Amygdala (tissue), 56 donors: ENCODE measurements at places on chromosomes 1 and 21.

- DNase-seq = no peak
Observed at GRCh38 chr1:168513656-168514404, 30.0 kb downstream of the XCL2 start.

GRCh38 chr1:156667968-156668709 lies 9.1 kb downstream of the NES start:
- DNase-seq = no peak

DNA sequence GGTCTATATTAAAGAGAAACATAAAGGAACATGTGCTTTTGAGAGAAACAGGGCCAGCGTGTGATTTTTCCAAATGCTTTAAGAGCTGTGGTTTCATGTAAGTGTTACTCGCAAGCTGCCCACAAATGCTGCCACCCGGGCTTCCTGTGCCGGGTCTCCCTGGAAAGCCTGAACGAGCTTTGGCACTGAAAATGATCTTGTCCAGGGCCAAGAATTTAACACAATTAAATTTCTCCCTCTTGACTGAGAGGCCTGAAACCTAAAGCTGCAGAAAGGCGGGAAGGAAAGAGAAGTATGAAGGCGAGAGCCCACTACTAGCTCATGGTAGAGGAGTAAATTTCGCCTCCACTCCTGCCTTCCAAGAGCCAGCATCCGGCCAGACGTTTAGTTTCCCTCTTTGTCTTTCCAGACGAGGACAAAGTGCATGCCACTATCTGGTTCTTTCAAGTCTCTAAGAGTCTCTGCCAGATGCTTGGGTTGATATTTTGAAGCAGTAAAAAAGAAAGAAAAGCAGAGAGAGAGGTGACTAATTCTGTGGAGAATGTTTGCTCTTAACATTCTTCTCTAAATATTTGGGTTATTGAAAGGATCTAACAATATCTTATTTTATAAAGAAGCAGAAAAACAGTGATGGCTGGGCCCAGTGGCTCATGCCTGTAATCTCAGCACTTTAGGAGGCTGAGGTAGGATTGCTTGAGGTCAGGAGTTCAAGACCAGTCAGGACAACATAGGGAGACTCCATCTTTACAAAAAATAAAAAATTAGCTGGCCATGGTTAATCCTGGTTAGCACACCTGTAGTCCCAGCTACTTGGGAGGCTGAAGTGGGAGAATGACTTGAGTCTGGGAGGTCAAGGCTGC lies 100.0 kb upstream of the HNRNPU start:
- DNase-seq = no peak

- DNase-seq = no peak
Observed at GRCh38 chr1:101435831-101436511, 199.2 kb downstream of the S1PR1 start.

DNA sequence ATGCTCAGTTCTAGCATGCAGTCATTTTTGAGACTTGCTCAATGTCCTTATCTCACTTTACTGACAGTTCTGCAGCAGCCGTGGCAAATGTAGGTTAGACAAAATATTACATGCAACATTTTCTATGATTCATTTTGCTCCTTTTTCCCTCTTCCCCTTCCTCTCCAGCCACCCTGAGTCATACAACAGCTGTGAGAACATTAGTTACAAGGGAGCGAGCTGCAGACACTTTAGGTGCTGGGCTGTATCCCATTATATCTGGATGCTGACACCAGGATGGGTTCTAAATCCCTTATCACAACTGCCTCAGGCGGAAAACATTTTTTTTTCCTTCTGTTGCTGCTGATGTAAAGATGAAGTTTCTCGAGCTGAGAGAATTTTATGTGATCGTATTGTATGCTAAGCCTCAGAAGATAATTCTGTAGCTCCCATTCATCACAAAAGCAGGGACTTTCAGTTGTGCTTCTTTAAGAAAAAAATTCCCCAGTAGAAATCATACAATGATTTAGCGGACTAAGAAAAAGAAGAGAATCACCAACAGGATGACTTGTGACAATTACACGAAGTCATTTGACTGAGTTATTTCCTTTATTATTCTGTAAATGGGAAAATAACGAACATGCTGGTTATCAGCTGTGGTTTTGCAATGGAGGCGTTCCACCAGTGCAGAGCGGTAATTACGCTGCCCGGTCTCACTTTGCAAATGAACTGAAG lies 345.0 kb downstream of the DISC1 start:
- DNase-seq = no peak

GRCh38 chr1:230848235-230848634 lies 20.1 kb downstream of the C1orf198 start:
- DNase-seq = no peak

DNA sequence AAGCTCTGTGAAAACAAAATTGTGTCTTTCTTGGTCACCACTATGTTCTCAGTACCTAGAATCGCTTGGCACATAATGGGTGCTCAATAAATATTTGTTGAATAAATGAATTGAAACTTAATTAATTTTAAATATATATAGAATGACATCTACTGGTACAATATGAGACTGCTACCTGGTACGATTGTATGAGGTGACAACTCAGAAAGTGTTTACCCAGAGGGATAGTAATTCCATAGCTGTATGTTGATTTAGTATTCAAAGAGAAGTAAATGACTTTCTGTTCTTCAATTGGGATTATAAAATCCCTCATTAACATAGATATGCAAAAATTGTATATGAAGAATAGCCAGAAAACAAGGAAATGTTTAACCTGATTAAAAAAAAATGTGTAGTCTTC lies 128.7 kb downstream of the RPS6KC1 start:
- no peak for DNase-seq

- DNase-seq = peak; percentile 3
Observed at GRCh38 chr1:23916209-23917131, 3.3 kb upstream of the CNR2 start.

DNA sequence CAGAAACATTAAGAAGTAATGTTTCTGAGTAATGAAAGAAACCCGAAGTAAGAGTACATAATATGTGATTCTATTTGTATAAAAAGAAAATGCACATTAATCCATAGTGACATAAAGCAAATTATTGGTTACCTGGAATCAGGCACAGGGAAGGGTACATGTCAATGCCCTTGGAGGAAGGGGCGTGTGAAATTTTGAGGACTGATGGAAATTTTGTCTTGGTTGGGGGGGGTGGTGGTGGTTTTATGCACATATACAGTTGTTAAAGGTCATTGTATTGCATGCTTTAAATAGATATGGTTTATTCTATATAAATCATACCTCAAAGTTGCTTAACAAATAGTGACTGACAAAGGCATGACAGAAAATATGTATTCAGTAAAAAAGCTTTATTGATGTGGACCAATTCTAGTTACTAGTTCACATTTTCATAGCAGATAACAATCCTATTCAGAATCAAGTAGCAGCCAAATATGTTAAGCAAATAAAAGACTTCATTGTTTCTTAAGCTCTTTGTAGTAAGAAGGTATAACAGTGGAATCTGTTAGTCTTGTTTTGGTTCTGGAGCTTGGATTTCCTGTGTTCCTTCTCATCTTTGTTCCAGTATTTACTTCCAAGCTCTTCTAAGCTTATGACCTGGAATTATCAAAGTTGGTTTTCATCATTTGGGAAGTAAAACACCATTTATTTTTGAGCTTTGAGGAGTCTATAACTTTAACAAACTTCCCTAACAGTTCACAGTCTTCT lies 15.1 kb downstream of the BACH1 start:
- no peak for DNase-seq

GRCh38 chr1:25501235-25502058 lies 42.0 kb upstream of the LDLRAP1 start:
- DNase-seq = no peak

DNA sequence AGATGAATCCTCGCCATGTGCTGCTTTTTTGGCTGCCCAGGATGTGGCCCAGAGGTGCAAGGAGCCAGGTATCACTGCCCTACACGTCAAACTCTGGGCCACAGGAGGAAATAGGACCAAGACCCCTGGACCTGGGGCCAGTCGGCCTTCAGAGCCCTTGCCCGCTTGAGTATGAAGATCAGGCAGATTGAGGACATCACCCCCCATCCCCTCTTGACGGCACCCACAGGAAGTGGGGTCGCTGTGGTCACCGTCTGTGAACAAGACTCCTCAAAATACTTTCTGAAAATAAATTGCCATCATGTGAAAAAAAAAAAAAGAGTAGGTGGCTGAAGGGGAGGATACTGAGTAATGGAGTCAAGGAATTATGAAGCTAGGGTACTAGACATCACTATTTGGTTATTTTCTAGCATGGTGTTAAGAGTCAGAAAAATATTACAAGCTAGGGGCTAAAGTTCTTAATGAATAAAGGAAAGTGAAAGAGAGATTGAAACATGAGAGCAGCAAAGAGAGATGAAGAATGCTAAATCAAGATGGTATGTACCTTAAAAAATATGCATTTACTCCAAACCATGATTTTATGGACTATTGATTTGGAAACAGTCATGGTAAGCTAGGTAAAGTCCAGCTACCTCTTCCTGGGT lies 84.9 kb downstream of the CLEC20A start:
- DNase-seq = no peak

GRCh38 chr21:25457411-25457810 lies 149.9 kb downstream of the MRPL39 start:
- DNase-seq = no peak

DNA sequence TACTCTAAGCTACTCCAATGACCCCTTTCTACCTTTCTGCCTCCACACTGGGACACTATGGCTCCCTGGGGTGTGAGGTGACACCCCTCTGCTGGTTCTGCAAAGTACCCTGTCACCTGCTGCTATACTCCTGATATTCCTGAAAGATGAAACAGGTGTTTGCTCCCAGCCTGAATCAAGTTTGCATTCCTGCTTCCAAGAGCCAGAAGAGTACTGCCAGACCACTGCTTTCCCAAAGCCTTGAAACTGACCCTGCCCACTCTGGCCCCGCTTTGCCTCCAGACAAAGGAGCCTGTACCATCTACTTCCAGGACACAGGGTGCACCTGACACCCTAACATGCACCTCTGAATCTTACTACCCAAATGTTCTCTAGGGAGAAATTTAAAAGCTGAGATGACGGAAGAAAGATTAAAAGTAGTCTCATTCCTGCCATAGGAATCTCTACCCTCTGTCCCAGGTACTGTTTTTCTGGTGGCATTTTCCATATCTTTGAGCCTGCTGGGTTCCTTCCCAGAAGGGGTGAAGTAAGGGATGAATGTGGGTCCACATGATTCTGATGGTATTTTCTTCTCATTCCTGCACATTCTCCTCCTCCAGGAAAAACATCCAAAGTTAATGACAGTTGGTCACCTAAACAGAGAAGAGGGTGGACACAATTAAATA lies 70.3 kb upstream of the DUSP10 start:
- DNase-seq = no peak

- DNase-seq = no peak
Observed at GRCh38 chr1:2180297-2181245, 14.0 kb downstream of the FAAP20 start.

DNA sequence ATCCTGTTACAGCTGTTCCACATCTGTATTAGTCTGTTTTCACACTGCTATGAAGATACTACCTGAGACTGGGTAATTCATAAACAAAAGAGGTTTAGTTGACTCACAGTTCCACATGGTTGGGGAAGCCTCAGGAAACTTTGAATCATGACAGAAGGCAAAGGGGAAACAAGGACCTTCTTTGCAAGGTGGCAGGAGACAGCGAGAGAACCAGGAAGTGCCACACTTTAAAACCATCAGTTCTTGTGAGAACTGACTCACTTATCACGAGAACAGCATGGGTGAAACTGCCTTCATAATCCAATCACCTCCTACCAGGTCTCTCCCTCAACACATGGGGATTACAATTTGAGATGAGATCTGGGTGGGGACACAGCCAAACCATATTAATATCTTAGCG lies 110.3 kb upstream of the TRABD2B start:
- DNase-seq = no peak

GRCh38 chr1:30399026-30399425 lies 324.4 kb downstream of the MATN1 start:
- DNase-seq = no peak

DNA sequence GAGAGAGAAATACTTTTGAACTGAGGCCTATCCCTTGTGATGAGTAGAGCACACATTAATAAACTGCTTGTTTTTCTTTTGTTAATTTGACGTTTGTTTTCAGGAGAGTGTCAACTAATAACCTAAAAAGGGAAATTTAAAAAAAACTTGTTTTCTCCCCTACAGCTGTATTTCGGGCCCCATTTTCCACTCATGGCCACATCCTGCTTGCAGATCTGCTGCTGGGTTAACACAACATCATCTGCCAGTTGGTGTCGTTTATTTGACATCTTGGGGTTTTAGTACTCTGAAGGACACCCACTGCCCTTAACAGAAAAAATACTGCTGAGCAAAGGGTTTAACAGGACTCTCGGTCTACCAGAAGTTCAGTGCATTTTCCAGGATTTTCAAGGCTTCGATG lies 848 bp upstream of the PYHIN1 start:
- no peak for DNase-seq

- DNase-seq = no peak
Observed at GRCh38 chr1:31739346-31739745, 24.8 kb downstream of the ADGRB2 start.

- DNase-seq = no peak
Observed at GRCh38 chr1:207028884-207029650, 3.5 kb downstream of the C1orf116 start.

DNA sequence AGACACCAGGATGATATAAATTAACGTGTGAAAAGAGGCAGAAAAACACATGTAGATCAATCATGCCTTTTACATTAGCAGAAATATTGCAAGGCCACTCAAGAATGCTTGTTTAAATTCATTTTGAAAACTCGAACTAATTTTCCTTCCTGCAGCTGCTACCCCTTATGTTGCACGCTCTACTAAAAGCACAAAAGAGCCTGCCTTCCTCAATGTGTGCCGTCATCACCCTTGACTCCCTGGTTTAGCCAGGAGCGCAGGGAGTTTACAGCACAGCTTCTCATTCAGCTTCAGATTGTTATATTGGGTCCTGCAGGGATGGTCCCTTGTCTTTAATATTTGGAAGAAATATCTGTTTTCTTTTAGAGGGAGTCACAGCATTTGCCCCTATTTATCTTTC lies 10.1 kb upstream of the ST6GALNAC5 start:
- no peak for DNase-seq

- no peak for DNase-seq
Observed at GRCh38 chr1:159949981-159950381, 4.1 kb downstream of the SLAMF9 start.

DNA sequence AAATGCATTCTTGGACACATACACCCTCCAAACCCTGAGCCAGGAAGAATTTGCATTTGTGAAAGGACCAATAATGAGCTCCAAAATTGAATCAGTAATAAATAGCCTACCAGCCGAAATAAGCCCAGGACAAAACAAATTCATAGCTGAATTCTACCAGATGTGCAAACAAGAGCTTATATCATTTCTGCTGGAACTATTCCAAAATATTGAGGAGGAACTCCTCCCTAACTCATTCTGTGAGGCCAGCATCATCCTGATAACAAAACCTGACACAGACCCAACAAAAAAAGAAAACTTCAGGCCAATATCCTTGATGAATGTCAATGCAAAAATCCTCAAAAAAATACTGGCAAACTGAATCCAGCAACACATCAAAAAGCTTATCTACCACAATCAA lies 6.7 kb downstream of the SPRR2E start:
- no peak for DNase-seq

GRCh38 chr21:39073063-39073462 lies 110.2 kb downstream of the PSMG1 start:
- no peak for DNase-seq
